ENCODE measurements at places on chromosomes 12 and 14. TPM values are rescaled to one million over a fixed set of nuclear protein-coding genes. Genes with fewer than 3 reads are reported as not detected.

DNA sequence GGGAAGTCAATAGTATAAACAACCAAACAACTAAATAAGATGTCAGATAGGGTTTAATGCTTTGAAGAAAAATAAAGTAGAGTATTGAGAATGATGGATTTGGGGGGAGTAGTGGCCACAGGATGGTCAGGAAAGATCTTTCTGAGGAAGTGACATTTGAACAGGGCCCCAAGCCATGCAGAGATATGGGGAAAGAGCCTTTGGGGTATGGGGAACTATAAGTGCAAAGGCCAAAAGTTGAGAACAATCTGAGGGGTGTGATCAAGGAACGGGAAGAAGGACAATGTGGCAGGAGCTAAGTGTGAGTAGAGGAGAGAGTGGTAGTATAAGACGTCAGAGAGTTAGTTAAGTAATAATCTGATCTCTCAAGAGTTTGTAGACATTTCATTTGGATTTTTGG, 1.3 kb downstream of the MRPS35 start:
- no peak for DNase-seq

DNA sequence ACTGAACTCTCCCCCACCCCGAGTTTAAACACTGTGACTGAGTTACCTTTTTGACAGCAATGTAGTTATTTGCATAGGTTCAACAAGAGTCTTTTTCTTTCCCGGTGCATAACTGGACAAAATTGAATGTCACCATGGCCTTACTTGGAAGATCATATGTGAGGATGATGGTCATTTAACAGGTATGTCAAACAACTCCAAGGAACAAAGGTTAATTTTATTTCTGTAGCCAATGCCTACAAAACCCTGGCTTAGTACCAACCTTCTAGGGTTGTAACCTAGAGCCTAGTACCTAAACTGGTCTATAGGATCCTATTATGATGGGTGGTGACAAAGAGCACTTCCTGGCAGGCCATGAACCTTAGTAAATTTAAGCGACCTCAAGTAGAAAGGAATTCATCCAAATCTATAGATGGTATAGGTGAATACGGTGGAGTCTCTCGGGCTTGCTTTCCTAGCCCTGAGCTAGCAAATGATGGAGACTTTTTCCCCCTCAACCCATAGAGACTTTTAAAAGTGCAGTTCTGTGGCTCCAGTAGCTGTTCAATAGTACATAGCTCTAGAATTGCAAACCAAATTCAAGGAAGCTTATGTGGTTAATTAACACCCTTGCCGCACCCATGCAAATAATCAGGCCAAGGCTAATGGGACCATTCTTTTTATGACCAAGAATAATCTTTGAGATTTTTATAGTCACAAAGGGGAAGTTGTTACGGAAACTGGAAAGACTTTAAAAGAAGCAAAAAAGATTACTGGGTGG, 89.0 kb downstream of the SLC38A1 start:
- DNase-seq: no peak

DNA sequence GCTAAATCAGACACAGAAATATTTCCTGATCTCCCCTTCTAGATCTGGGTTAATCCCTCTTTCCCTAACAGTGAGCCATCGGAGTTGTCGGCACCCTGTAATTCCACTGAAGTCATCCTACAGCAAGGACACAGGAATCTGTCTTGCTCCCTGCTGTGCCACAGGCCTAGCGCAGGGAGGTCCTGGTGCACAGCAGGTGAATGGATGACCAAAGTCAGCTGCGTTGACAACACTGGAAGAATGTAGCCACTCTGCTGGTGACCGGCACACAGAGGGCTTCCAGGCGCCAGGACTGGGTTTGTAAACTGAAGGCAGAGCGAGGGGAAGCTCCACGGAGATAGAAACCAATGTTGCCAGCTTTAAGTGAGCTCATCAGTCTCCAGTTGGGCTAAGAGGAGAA, 23.6 kb downstream of the TMEM229B start:
- no peak for DNase-seq

GRCh38 chr12:48030173-48030650, 25.9 kb upstream of the COL2A1 start:
- no peak for DNase-seq

GRCh38 chr14:36217732-36218131, 41.2 kb upstream of the PTCSC3 start:
- DNase-seq: no peak

DNA sequence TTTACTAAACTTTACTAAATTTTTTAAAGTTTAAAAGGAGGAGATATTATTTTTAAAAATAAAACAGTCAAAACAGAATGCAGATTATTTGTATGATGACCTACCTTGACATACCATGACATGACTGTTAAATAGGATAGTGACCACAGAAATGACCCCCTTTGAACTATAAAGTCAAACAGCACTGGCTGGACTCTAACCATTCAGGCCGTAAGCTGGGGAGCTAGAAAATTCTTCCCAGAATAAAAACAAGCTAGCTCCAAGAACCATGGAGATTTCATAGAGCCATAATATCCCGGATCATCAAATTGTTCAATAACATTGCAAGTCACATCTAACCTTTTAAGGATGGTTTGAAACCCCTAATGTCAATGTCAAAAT, 50.3 kb downstream of the RPS6KA5 start:
- no peak for DNase-seq

- no peak for DNase-seq
These were observed 26.6 kb upstream of the GNS start for GRCh38 chr12:64785838-64786237.

- DNase-seq: no peak
These were observed 22.5 kb downstream of the SLC35E3 start for GRCh38 chr12:68768431-68768939.

- DNase-seq: no peak
These were observed 31.9 kb downstream of the CCDC91 start for GRCh38 chr12:28222081-28222700.

DNA sequence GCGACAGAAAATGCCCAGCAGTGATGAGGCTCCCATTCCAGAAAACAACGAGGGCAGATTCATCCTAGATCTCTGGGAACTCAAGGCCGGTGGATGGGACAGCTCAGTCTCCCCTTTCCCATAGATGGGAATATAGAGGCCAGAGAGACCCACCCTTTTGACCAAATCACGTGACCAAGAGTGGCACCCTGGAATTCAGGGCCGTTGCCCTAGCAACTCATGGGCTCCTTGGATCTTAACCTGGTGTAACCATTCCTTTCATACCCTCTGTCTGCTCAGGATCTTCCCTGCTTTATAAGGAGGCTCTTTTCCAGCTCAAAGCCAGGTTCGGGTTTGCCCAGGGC, 8.4 kb upstream of the LRTM2 start:
- no peak for DNase-seq

- DNase-seq: no peak
These were observed 1.8 kb upstream of the SPPL3 start for GRCh38 chr12:120905856-120906384.

DNA sequence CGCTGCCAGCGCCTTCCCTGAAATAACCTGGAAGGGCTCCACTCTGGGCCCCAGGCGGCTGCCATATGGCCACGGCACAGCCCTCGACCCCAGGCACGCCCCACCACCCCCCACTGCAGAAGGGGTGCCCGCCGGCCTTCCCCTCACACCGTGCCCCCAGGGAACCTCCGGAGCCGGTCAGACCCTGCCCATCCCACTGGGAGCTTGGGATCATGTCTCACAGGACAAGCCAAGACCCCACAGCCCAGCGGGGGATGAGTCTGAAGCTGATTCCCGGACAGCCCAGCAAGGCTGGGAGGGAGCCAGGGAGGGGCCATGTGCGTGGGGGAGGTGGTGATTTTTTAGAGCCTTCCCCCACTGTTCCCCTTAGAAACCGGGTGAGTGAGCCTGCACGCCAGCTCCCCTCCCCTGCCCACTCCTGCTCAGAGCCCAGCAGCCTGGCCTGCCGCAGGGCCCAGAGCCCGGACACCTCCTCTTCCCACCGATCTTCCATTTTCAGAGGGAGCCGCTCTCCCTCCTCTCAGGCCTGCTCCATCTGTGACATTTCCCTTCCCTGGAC, 1.4 kb downstream of the RIMBP2 start:
- DNase-seq: no peak

DNA sequence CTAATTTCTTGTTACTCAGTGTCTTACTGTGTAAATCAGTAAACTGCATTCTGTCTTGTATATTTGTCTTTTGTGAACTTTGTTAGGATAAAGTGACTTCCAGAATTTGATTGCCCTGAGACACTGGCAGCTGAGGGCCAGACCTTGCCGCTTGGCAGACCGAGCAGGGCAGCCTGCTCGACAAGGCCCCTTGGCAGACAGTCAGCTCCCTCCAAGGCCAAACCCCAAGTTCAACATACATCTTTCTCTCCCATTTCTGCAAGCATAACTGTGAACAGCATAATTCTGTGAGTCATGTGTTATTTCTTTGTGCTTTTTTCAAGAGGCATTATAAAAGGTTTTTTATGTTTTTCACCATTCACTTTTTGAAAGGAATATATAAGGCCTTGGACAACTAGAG, 39.2 kb upstream of the BMAL2 start:
- no peak for DNase-seq

DNA sequence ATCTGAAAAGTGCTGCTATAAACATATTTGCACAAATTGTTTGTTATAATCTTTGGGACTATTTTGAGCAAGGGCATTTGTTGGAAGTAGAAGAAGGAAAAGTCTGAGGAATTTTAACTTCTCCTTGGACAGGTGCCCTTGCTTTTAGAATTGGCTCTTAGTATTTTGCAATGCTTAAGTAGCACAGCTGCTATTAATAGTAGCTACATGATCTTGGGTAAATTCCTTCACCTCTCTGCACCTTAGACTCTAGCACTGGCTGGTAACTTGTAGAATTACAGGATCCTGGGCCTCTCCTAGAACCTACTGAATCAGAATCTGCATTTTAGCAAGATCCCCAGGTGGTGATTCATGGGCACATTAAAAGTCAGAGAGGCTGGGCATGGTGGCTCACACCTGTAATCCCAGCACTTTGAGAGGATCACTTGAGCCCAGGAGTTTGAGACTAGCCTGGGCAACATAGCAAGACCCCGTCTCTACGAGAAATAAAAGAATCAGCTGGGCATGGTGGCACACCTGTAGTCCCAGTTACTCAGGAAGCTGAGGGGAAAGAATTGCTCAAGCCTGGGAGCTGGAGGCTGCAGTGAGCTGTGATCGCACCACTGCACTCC, 10.8 kb upstream of the TMEM120B start:
- no peak for DNase-seq

DNA sequence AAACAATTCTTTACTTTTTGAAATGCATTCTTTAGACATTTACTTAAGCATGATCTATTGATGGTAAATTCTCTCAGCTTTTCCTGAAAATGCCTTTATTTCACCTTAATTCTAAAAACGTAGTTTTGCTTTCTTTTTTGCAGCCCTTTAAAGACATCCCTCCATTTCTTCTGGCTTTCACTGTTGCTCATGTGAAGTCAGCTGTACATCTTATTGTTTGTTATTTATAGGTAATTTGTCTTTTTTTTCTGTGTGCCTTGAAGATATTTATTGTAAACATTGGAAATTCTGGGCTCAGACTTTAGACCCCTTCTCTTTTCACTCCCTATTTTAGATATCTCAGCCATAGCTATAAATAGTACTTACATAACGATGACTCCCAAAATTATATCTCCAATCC, 70.4 kb downstream of the IFNG start:
- no peak for DNase-seq

- no peak for DNase-seq
These were observed 203.8 kb downstream of the TSPAN9 start for GRCh38 chr12:3280967-3281366.

- DNase-seq: no peak
These were observed 95.4 kb upstream of the SLCO1C1 start for GRCh38 chr12:20599757-20600156.

- DNase-seq: no peak
These were observed 27.1 kb downstream of the PRKAB1 start for GRCh38 chr12:119695034-119695433.

Gene LALBA
- not detected for polyA plus RNA-seq

Gene SLC5A8
- polyA plus RNA-seq: 31.3 TPM

Gene RNASE4
- polyA plus RNA-seq: 2.0 TPM

Gene AACS
- 23.4 TPM for polyA plus RNA-seq
